ENCODE measurements at places on chromosomes 16 and 17. TPM values are rescaled to one million over a fixed set of nuclear protein-coding genes. Genes with fewer than 3 reads are reported as not detected.

GRCh38 chr17:62653826-62654761 is 26.6 kb downstream of the MRC2 start:
- peak; percentile 64 for DNase-seq

- DNase-seq = no peak
These were observed 3.5 kb downstream of the MPO start for GRCh38 chr17:58277107-58277801.

DNA sequence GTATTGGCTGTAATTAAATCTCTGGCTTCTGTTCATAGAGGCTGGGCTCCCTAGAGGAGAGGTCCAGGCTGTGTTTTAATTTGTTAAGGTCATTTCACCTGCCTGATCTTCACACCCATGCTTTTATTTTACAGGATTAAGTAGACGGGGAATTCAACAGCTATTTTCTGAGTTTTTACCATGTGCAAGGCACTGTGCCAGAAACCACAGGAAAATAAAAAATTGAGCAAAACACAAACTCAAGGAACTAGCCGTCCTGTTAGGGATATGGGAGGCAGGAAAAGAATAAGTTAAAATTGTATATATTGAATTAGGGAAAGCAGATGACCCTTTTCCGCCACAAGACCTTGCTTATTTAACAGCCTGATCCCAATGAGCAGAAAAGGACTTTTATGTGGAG is 29.1 kb downstream of the HS3ST3A1 start:
- DNase-seq = no peak

Gene DNAI2
- not detected for total RNA-seq

Gene FAHD1
- total RNA-seq = 35.0 TPM

Gene FOXF1
- total RNA-seq = 17.0 TPM
